GF-D8 (cell line): ENCODE measurements at places on chromosomes 11 and 22.

GRCh38 chr11:2687223-2687530, 12.6 kb downstream of the KCNQ1OT1 start:
- DNase-seq: no peak

GRCh38 chr11:68734111-68734510, 17.2 kb downstream of the TESMIN start:
- no peak for DNase-seq

DNA sequence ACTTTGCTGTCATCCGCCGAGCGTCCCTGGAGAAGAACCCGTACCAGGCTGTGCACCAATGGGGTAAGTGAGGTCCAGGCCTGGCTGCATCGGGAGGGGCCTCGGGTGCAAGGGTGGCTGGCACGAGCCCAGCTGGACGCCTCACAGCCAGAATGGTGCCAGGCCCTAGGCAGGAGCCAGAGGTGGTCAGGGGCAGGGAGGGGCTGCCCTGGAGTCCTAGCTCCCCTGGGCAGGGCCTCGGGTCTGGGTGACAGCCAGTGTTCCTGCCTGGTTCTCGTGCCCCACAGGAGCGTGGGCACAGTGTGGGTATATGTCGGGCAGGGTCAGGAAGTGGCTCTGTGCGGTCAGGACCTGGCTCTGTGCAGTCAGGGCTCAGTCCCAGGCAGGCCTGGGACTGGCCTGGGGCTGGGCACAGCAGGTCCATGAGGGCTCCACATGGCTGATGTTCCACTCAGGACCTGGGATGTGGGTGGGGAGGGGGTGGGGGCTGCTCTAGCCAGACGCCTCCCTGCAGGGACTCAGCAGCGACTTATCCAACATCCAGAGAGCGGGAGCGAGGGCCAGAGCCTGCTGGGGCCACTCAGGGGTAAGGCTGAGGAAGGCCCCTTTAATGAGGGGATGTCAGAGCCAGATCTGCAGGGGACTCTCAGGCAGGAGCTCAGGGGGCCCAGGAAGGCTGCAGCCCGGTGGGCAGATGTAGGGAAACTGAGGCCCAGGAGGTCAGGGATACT, 1.2 kb downstream of the TSPAN32 start:
- DNase-seq: no peak

GRCh38 chr22:50032109-50032871, 19.7 kb upstream of the IL17REL start:
- no peak for DNase-seq

- DNase-seq: no peak
These were observed 18.2 kb downstream of the KRTAP5-6 start for GRCh38 chr11:1714908-1715885.

DNA sequence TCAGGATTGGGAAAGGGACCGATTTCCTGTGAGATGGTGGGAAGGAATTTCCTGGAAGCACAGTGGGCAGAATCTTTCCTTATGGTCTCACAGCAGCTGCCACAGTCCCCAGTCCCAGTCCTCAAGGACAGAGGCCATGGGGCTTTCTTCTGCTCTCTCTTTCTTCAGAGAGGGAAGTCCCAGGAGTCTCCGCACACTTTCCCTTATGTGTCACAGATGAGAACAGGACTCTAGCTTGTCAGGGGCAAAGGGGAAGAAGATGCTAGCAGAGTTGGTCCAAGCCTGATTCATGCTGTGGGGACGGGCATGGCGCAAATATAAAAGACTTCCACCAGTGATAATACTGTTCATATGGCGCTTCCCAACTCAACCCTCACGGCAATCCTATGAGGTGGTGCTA, 7.5 kb upstream of the PPFIA1 start:
- DNase-seq: no peak

DNA sequence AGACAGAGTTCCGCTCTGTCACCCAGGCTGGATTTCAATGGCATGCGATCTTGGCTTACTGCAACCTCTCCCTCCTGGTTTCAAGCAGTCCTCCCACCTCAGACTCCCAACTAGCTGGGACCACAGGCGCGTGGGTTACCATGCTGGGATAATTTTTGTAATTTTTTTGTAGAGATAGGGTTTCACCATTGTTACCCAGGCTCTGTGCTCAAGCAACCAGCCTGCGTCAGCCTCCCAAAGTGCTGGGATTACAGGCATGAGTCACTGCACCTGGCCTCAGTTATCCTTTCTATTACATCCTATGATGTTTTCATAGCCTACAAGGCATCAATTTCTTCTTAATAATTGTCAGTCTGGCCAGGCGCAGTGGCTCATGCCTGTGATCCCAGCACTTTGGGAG, 36.5 kb downstream of the LRRC74B start:
- no peak for DNase-seq

DNA sequence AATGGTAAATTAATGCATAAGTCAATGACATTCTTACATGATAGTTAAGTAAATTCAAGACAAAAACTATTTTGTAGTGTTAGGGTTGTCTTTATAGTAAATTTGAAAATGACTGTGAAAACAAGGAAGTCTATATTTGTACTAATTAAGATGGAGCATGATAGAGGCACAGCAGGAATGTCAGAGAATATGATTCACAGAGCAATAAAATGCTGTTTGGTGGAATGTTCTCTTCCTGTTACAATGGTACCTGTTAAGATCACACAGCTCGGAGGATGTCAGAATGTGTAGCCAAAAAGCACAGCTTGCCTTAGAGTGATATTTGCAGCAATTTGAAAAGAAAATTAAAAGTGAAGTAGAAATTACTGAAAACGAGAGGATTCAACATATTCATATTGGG, 2339.7 kb upstream of the RAG2 start:
- DNase-seq: no peak

DNA sequence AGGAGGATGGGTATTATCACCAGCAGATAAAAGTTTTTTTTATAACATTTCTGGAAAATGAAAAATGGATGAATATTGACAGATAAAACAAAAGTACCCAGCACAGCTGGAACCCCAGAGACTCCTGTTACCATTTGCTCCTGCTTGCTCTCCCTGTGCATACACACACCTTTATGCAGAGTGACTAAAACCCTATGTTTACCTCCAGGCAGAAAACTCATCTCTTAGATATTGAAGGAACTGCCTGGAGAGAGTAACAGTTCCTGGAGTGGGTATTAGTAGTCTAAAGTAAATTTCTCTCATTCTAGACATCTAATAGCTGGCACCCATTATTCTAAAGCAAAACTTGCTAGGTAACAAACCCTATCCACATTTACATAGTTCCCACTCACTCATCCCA, 38.0 kb downstream of the CYP2R1 start:
- no peak for DNase-seq

GRCh38 chr11:26078231-26078821, 253.6 kb upstream of the ANO3 start:
- no peak for DNase-seq

DNA sequence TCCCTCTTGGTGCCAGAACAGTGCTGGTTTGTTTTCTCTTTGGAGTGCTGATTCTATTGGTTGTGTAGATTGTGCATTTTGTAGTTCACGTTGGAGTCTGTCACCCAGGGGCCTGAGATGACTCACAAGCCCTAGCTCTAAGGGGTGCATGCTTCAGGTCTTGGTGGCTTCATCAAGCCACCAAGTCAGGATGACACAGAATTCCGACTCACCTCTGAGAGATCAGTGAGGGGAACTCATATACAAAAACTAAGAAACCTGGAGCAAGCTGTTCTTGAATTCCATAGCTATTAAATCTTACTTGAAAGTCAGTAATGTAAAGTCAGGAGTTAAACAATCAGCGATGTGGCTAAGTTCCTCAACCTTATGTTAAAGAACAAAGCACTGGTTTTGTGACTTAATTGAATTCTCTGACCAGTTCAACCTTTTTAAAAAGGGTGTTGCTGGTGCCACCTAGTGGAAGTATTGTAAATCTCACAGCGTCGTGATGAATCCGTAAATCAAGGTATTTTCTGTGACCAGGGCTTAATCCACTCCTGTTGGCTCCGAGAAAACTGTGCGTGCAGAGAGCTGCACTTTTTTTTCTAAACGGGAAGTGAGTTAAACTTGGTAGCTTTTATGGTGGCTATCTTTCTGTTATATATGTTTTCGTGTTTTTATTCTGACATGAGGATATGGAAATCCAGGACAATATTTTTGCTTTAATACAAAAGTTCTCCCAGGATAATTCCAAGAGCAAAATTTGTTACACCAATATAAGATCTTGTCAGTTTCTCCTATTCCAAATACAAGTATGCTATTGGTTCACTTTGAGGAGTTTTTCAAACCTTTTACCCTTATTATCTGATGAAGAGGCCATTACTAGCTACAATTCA, 14.6 kb downstream of the MMP13 start:
- DNase-seq: peak; percentile 61

GRCh38 chr11:75286826-75287465, 46.4 kb downstream of the TPBGL start:
- no peak for DNase-seq

- DNase-seq: no peak
These were observed 11.5 kb downstream of the STARD10 start for GRCh38 chr11:72782081-72782920.

DNA sequence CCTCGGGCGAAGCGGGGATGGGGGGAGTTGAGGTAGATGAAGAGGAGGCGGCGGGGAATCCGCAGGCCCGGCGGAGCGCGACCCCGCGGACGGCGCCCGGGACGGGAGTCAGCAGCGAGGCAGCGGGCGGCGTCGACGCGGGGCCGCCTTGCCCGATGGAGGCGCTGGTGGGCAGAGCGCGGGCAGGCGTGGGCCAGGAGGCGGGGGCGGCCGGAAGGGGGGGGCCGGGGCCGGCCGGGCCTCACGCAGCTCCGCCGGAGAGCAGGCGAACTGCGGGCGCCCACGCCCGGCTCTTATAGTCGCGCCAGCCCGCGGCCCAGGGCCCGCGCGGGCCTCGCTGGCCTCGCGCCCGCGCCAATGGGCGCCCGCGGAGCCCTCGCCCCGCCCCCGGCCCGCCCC, at the start of gene IGF2:
IGF2 (minus strand) TSS at position 267 of the 399 bp plus-strand sequence. CDS start 3,866 bp downstream, outside the sequence.
- no peak for DNase-seq

DNA sequence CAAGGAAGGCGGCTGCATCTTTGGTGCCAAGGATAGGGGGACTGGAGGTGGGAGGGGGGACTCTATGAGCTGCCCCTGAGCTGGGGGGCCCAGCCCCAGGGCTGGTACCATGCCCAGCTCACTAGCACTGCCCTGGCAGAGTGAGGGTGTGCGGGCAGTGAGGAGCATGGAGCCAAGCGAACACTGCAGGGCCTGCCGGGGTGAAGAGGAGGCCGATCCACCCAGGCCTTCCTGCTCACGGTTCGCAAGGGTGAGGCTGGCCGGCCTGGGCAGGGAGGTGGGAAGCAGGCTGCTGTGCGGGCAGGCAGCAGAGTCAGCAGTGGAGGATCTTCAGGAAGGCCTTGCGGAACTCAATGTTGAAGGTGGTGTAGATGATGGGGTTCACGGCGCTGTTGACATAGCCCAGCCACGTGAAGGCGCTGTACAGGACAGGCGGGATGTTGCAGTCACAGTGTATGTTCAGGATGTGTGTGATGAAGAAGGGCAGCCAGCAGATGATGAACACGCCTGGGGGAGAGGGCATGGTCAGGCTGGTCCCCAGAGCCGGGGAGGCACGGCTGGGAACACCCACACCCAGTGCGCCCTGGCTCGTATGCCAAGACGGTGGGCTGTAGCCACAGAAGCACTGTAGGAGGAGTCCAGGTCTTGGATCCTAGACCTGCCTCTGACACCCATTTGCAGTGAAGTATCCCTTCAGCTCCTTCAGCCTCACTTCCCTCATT, 23.0 kb downstream of the ANKK1 start:
- DNase-seq: no peak

GRCh38 chr11:134500621-134501020, 88.6 kb upstream of the B3GAT1 start:
- no peak for DNase-seq

DNA sequence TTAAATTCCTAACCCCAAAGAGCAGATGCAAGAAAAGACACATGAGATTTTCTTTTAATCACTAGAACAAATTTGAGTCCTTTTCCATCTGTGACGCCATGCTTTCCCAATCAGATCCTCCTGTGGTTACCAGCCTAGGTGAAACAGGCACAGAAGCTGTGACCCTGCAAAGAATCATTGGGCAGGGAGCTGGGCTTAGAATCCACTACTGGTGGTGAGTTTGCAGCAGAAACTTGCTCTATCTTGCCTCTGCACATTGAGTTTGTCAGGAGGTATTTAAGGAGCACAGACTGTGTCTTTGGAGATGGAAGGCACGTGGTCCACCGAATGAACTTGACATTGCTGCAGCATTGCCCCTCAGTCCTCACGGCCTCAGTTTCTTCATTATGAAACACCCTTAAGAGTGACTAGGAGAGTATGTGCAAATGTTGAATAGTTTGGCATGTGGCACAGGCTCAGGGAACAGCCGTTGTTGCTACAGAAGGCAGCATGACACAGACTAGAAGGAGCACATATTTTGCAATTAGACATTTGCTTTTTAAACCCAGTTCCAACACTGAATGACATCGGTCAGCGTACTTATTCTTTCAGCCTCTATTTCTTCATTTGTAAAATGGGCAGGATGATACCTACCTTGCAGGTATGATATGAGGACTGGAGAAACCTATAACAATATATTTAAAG, 127.6 kb downstream of the DBX1 start:
- DNase-seq: no peak

DNA sequence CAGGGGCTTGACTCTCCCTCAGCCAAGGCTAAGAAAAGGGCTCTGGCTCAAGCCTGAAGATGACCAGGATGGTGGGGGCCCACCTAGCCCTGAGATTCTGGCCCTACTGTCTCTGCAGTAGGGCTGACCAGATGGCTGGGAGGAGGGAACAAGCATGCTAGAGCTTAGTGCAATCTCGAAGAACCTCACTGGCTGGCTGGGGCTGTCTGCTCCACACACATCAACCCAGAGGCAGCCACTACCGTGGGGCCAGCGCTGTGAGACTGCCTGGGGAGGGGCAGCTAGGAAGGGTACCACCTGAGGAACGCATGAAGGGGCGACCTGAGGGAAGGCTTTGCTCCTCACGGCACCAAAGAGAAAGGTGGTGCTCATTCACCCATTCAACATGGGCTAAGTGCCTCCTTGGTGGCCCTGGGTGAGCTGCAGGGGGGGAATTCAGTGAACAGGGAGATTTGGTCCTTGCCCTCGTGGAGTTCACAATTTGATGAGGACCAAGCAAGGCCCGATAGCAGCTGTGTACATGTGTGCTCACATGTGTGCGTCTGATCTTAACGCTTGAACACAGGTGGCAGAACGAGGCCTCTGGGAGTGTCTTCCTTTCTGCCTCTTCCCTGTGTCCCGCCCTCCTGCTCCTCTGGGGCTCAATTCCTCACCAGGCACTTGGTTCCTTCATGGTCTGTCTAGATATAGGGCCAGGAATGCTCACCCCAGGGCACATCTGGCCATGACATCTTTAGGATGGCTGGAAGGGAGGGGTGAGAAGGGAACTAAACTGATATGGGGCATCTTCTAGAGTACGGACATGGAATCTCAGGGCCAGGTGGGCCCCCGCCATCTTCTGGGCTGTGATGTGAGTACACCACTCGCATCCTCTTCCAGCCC, 102.3 kb upstream of the PITPNB start:
- DNase-seq: no peak

- no peak for DNase-seq
These were observed 152.9 kb upstream of the GRIA4 start for GRCh38 chr11:105456950-105457349.

GRCh38 chr11:47415949-47416472, 7.6 kb downstream of the SLC39A13 start:
- no peak for DNase-seq

GRCh38 chr11:133753150-133753549, 92.2 kb downstream of the SPATA19 start:
- no peak for DNase-seq

GRCh38 chr22:32123657-32124056, 35.4 kb downstream of the C22orf42 start:
- no peak for DNase-seq
